Pancreas (tissue), 10 donors: ENCODE measurements at places on chromosomes 2 and 18. TPM values are rescaled to one million over a fixed set of nuclear protein-coding genes. Genes with fewer than 3 reads are reported as not detected.

DNA sequence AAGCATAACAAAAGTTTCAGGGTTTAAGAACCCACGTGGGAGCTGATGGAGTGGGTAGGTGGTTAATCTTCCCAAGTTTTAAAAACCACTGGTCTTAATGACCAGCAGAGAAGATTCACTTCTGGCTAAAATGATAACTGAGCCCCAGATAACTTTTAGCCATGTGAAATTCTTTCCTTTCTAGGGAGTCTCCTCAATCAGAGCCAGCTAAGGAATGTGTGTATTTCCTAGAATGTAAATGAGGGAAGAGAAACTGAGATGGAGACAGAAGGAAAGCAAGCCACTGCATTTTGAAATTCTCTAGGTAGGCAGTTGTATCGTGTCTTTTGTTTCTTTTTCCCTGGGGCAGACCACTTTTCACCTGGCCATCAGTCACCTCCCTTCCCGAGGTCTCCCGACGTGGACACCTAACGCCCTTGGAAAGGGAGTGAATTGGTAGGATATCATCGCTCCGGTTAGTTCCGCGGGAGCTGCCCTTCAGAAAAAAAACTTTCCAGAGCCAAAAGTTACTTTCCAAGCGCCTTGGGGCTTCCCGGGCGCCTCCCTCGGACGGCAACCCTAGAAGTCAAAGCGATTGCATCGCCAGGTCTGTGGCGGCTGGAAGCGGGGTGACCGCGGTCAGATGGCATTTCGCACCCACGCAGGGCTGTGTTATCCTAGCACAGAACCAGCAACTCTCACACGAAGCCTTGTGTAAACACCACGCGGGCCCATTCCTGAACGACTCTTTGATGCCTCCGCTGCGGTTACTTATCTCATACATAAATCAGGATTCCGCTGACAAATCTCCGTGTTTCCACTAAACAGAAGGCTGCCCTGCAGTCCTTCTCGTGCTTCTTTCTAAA lies 1.3 kb downstream of the COLEC12 start:
- peaks cover 4% of the 10 kb centered on the region for H3K27me3 ChIP-seq
- no peak for DNase-seq
- no peak overlapping the region for H3K27ac ChIP-seq
- H3K4me3 ChIP-seq, result no peak overlapping the region

GRCh38 chr2:182866461-182867406 lies at the start of gene FRZB:
Gene FRZB, minus strand, starts transcription at chr2:182866637. Its CDS starts 85 bp downstream, at chr2:182866552.
- H3K36me3 ChIP-seq, result no peaks in the 10 kb centered on the region
- H3K27ac ChIP-seq, result no peak within 1 kb of the TSS
- H3K27me3 ChIP-seq, result no peaks in the 10 kb centered on the region
- DNase-seq, result peak; percentile 7
- H3K4me3 ChIP-seq, result no peak within 1 kb of the TSS
- no peaks in the 10 kb centered on the region for H3K4me1 ChIP-seq

DNA sequence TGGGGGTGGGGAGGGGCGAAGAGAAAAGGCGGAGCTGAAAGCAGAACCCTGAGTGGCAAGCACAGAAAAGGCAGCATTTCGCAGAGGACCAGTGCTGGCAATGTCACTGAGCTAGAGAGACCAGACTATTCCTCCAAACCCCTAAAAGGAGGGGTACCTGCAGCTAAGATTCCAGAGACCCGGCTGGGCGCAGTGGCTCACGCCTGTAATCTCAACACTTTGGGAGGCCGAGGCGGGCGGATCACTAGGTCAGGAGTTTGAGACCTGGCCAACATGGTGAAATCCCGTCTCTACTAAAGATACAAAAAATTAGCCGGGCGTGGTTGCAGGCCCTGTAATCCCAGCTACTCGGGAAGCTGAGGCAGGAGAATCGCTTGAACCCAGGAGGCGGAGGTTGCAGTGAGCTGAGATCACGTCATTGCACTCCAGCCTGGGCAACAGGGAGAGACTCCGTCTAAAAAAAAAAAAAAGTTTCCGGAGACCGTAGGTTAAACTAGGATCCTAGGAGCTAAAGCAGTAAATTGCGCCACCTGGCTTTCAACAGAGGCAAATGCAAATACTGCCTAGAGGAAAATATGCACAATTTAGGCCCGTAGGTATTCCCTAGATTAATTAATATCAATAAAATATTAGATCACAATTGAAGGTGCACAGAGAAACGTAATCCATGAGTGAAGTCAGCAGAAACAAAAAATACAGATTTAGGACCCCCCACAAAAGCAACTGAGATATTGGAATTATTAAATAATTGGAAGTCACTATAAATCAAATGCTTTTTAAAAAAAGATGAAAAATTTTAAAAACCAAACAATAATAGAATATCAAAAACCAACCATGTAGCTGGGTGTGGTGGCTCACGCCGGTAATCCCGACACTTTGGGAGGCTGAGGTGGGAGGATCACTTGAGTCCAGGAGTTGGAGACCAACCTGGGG lies 4.9 kb downstream of the UCN start:
- no peaks in the 10 kb centered on the region for H3K36me3 ChIP-seq
- no peak for DNase-seq
- H3K27ac ChIP-seq, result no peak overlapping the region

GRCh38 chr18:41613003-41613609 lies 341.9 kb upstream of the PIK3C3 start:
- H3K4me3 ChIP-seq, result no peak overlapping the region
- no peak for DNase-seq
- H3K27me3 ChIP-seq, result no peaks in the 10 kb centered on the region
- no peaks in the 10 kb centered on the region for H3K36me3 ChIP-seq

DNA sequence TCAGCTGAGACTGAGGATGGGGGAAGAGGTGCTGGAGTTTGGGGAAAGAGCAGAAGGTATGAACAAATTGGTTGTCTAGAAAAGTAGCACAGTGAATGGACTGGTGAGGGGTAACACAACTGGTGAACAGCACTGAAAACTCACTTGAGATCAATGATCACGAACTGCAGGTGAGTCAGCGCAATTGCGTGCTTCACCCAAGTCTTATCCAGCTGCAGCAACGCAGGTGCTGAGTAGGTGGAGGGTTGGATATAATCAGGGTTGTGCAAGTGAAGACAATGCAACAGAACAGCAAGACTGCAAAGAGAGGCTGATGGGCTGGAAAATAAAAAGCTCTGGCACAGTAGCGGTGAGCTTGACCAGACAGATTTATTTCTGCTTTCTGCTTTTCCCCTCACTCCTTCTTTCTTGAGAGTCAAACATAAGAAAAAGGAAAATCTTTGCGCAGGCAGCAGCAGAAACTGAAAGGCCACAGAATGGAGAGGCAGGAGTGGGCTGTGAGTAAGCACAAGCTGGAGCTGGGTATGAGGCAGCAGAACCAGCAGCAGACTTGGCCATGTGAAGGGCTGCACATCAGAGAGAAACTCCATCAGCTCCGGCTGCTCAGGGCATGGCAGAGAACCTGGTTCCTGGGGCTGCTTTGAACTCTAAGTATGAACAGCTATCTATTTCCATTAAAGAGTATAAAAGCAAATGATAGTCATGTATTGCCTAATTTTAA lies 99.4 kb upstream of the ARL5A start:
- no peaks in the 10 kb centered on the region for H3K4me1 ChIP-seq
- H3K27me3 ChIP-seq, result no peaks in the 10 kb centered on the region
- no peak for DNase-seq
- H3K4me3 ChIP-seq, result no peak overlapping the region
- H3K36me3 ChIP-seq, result no peaks in the 10 kb centered on the region

GRCh38 chr18:48663931-48664847 lies 125.4 kb downstream of the CTIF start:
- no peaks in the 10 kb centered on the region for H3K27me3 ChIP-seq
- H3K36me3 ChIP-seq, result no peaks in the 10 kb centered on the region
- DNase-seq, result peak; percentile 82
- H3K27ac ChIP-seq, result no peak overlapping the region

DNA sequence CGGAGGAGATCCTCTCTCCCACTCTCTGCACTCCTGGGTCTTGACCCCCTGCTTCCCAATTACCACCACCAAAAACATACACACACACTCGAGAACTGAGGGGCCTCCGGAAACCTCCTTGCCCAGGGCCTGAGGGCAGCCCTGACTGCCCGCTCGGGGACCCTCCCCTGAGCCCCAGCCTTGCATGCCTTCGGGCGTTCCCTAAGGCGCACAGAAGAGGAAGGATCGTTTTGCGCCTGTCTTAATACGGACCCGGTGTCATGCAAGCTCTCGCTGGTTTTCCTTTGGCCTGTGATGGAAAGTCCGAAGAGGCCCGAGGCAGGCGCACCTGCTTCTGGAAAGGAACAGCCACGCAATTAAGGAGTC lies 19.8 kb downstream of the POU3F3 start:
- no peaks in the 10 kb centered on the region for H3K27me3 ChIP-seq
- no peak overlapping the region for H3K27ac ChIP-seq

GRCh38 chr2:69521747-69522146 lies 84.5 kb upstream of the NFU1 start:
- no peak overlapping the region for H3K4me3 ChIP-seq
- no peaks in the 10 kb centered on the region for H3K27me3 ChIP-seq
- no peaks in the 10 kb centered on the region for H3K4me1 ChIP-seq
- no peaks in the 10 kb centered on the region for H3K36me3 ChIP-seq
- no peak for DNase-seq

GRCh38 chr2:129923265-129924091 lies 56.0 kb upstream of the RAB6C start:
- no peak overlapping the region for H3K27ac ChIP-seq
- no peak overlapping the region for H3K4me3 ChIP-seq
- no peaks in the 10 kb centered on the region for H3K36me3 ChIP-seq
- no peaks in the 10 kb centered on the region for H3K4me1 ChIP-seq

GRCh38 chr2:205721057-205721449 lies 38.8 kb downstream of the NRP2 start:
- no peaks in the 10 kb centered on the region for H3K36me3 ChIP-seq
- no peak overlapping the region for H3K4me3 ChIP-seq
- DNase-seq, result no peak
- no peaks in the 10 kb centered on the region for H3K4me1 ChIP-seq
- H3K27me3 ChIP-seq, result no peaks in the 10 kb centered on the region

The CFAP65 gene
- total RNA-seq, result 0.14 TPM

The ITGA4 gene
- total RNA-seq, result 0.85 TPM

The TMBIM1 gene
- 189 TPM for total RNA-seq

The PDE11A gene
- total RNA-seq, result 1.2 TPM

The GALNT3 gene
- 28.1 TPM for total RNA-seq

The HS1BP3 gene
- 9.5 TPM for total RNA-seq

The NR4A2 gene
- total RNA-seq, result 18.0 TPM

The PLGLB1 gene
- total RNA-seq, result 0.38 TPM

The AKAIN1 gene
- not detected for total RNA-seq

The OSR1 gene
- 0.98 TPM for total RNA-seq

The C2orf80 gene
- not detected for total RNA-seq

The DSEL gene
- total RNA-seq, result 3.1 TPM

The OBSL1 gene
- total RNA-seq, result 78.5 TPM

The FBLN7 gene
- 0.84 TPM for total RNA-seq

The PAX8 gene
- 0.75 TPM for total RNA-seq

The CAPN14 gene
- 0.06 TPM for total RNA-seq
